ENCODE measurements at places on chromosomes 4 and X.
A peak's percentile ranks its signal among the peaks of the same experiment; 100 is the strongest.

DNA sequence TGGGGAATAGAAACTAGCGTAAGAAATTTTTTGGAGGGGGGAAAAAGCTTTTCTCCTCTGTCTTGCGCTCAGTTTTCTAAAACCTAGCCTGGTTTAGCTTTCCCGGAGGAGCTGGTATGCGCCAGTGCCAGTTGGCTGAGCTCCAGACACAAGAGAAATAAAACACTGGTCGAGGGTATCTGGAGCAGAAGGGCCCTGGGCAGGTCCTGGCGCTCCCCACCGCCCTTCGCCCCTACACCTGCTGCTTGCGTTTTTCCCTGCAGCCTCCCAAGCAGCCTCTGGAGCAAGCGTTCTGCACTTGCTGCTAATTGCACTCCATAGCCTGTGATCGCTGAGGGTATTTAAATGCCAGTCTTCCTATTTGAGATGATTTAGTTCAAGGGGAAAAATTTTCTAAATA is 816 bp downstream of the EREG start:
- no peak for DNase-seq

DNA sequence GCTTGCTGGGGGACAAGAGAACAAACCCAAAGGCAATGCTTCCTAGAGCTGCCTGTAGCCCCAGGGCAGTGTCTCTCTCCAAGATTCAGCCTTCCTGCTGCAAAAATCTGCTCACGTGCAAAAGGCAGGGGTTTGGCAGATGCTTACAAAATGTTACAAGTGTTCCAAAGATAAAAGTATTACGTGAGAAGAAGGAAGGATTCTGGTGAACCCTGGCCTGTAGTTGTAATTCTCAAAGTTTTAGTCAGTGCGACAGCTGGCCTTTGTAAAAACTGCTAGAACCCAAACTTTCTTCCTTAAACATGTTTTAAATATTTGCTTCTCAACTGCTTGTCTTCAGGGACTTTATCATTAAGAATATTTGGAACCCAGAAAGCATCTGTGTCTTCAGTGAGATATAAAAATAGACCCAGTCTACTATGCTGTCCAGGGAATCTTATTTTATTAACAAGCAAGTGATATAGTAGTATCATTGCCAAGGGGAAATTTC is 232.3 kb downstream of the FRMPD4 start:
- no peak for DNase-seq

DNA sequence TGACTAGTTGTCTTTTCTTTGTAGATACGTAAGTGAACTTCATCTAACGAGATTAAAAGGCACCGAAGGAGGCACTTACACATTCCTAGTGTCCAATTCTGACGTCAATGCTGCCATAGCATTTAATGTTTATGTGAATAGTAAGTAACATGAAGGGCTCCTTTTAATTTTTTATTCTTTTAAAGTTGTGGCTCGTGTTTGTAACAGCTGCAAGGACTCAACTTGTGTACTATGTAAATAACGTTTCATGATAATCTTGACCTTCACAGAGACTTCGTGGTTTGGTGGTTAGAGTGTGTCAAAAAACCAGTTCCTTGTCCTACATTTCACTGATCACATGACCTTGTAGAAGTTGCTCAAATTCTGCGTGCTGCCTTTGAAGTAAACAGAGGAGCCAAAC is 51.6 kb downstream of the KIT start:
- no peak for DNase-seq

GRCh38 chr4:133190098-133190497 is 41.0 kb downstream of the PCDH10 start:
- DNase-seq = no peak

DNA sequence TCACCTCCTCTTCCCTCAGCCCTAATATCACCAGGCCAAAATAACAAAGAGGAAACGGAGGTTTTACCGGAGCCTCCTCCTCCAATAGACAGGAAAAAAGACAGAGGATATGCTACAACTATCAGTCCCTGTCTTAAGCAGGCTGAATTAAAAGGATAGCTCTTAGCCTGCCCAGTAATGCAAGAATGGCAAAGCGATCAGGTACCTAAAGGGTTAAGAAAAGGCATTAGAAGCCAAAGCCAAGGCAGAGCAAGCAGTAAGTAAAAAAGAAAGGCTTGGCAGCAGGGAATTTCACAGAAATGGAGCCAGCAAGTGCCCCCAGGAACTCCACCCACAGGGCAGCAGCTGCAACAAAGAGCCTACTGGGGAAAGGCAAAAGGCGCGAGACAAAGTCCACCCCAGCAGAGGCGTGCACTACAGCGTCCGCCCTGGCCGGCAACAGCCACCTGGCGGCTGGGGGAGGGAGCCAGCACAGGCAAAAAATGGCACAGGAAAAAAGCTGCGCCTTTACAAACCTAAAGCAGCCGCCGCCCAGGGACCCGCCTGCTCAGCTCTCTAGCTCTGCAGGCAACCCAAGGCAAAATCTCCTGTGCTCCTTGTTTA is 220.6 kb upstream of the ZC4H2 start:
- DNase-seq = no peak

- no peak for DNase-seq
Observed at GRCh38 chr4:26937139-26937538, 76.5 kb downstream of the STIM2 start.

- DNase-seq = no peak
Observed at GRCh38 chr4:76894537-76895255, 3.2 kb downstream of the SOWAHB start.

DNA sequence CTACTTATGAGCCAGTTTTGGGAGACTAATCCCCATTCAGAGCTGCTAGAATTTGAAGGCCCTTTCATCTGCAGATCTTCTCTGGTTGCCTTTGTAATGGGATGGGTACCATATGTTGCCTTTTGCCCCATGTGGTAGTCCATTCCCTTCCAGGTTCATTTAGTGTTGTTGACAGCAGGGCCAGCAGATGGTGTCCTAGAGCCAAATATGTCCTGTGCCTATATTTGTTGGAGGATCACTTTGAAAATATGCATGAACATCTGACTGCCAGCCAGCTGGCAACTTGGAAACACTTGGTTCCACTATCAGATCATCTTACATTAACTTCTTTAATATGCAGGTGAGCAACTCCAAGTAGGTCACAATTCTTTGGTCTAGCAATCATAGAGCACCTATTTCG is 30.4 kb downstream of the CFAP299 start:
- DNase-seq = peak; percentile 17

- DNase-seq = no peak
Observed at GRCh38 chr4:32700838-32701237, 1980.7 kb downstream of the PCDH7 start.

GRCh38 chr4:139526928-139527327 is 29.1 kb downstream of the SETD7 start:
- no peak for DNase-seq

GRCh38 chr4:90769251-90769650 is 642.1 kb downstream of the CCSER1 start:
- no peak for DNase-seq

- DNase-seq = no peak
Observed at GRCh38 chr4:146787731-146788130, 149.0 kb downstream of the POU4F2 start.

DNA sequence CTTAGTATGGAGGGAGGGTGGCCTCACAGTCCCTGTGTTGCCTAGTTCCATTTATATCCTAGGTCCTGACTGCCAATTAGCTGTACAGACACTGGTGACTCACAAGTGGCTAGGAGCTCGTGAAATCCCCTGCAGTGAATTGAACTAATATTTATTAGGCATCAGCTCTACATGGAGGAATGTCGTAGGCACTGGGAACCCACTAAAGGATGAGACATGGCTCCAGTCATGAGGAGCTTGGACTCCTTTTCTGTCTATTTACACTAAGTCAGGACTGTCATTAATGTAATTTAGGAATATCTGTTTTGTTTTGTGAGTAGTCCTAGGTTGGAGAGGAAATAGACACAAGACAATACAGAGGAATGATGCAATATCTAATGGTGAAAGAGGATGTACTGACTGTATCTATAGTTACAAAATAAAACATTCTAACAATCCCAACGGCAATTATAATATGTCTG is 67.7 kb downstream of the MID1IP1 start:
- no peak for DNase-seq

DNA sequence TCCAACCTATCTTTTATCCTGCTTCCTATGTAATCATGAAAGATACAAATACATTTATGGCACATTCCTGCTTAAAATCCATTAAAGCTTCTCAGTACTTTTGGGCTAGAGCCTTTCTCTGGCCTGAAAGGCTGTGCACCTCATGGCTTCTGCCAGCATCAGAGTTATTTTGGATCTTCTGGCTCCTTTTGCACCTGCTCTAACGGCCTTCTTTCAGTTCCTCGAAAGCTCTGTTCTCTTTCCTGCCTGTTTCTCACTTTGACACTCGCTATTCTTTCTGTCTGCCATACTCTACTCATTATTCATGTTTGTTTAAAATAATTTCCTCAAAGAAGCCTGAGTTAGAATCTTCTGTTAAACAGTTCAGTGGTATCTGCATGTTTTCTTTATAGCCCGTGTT is 86.0 kb downstream of the LRP2BP start:
- DNase-seq = no peak

DNA sequence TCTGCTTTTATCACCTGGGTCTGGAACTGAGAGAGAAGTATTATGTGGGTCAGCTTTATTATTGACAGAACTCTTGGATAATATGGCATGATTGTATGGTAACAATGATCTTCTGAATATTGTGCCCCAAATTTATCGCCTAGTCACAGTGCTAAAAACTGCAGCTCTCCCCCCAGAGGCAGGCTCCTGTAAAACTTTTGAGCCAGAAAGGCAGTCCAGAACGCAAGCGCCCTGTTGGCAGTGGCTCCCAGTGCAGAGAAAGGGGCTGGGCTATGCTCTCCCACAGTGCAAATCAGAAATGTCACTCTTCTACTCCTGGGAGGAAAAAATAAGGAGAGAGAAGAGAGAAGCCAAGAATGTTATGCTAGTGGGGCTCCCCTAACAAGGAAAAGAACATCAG is 50.5 kb downstream of the HELT start:
- DNase-seq = no peak

- no peak for DNase-seq
Observed at GRCh38 chrX:16868920-16869319, 1.2 kb downstream of the RBBP7 start.

GRCh38 chr4:56768316-56768715 is 53.2 kb downstream of the SPINK2 start:
- DNase-seq = no peak

DNA sequence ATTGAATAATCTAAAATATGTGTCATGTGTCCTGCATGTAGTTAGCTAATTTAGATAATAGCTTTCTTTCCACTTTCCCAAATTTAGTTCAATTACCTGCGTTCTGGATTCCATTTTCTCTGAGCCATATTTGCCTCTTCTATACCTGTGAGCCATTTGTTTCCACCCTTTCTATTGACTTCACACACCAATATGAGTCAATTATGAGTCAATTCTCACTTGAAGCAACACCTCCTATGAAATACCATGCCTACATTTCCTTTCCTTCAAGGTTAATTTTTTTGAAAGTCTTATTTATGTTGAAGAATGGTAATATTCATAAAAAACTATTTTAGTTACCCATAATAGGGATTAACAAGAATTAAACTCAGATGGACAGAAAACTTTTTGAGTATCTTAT is 25.8 kb downstream of the NPY2R start:
- DNase-seq = no peak

DNA sequence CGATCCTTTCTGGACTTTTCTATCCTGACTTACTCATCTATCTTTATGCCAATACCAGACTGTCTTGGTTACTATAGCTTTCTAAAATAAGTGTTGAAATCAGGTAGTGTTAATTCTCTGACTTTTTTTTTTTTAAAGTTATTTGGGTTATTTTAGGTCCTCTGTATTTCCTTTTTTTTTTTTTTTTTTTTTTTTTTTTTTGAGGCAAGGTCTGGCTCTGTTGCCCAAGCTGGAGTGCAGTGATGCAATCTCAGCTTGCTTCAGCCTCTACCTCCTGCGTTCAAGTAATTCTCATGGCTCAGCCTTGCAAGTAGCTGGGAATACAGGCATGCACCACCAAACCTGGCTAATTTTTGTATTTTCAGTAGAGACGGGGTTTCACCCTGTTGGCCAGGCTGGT is 2.8 kb upstream of the NELFA start:
- DNase-seq = no peak

DNA sequence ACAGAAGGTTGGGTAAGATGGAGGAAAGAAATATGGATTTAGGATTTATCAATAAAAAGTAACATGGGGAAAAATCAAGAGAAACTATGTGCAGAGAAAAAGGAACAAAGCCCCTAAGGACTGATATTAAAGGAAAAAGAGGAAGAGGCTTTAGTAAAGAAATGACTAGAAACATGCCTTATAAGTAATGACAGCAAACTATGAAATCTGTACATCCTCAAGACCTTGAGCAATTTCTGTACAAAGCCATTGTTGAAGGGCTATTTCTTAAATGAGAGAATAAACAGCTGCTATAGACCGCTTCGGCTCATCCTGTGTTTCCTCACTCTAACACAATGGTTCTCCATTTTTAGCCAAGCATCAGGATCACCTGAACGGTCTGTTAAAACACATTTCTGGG is 180.3 kb upstream of the ATOH1 start:
- no peak for DNase-seq

DNA sequence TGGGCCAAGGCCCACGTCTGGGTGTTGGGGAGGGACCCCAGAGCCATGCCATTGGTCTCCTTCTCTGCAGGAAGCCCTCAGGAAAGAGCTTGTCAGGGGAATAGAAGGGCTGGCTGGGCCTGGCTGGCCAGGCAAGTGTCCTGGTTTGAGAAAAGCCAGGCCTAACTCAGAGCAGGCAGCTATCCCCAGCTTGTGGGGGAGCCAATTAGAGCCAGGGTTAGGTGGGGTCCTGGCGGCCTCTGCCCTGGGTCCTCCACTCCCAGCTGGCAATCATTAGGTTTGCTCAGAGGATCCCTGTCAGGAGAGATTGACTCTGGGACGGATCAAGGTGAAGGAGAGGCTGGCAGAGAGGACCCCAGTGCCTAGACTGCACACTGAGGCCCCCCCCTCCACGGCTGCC is 64.8 kb downstream of the PJA1 start:
- DNase-seq = no peak

GRCh38 chrX:37578045-37578444 is 6.6 kb downstream of the LANCL3 start:
- DNase-seq = no peak

DNA sequence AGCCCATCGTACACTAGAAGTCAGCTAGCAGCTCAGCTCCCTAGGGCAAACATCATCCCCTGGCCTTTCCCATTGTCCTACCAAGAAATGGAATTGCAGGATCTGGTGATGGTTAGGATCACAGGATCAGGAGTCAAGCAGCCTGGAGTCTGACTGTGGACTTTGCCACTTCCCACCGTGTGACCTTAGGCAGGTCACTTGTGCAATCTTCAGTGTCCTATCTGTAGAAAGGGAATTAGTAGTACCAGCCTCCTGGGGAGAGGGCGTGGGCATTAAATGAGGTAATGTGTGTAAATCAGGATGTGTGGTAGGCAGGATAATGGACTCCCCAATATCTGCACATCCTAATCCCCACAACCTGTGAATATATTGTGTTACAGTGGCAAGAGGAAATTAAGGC is 38.6 kb upstream of the APLN start:
- DNase-seq = no peak

DNA sequence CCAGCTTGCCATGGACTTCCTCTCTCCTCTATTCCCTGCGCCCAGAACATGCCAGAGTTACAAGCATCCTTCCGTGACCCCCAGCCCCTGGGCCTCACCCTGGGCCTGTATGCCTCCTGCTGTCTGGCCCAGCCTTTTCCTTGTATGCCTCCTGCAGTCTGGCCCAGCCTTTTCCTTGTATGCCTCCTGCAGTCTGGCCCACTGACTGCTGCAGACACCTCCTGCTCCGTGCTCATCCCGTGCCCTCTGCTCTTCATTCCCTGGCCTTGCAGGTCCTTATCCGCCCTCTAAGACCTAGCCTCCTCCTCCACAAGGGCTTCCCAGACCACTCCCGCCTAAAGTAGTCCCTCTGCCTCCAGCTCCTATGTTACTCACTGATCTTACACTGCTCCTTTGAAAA is 44.2 kb downstream of the IRF2 start:
- DNase-seq = no peak

- DNase-seq = no peak
Observed at GRCh38 chr4:28334249-28334648, 1473.6 kb downstream of the STIM2 start.
